ENCODE measurements at places on chromosomes 1 and 21. TPM values are rescaled to one million over a fixed set of nuclear protein-coding genes. Genes with fewer than 3 reads are reported as not detected.

The ZCCHC17 gene
- total RNA-seq: 14.9 TPM

The FCRL2 gene
- not detected for total RNA-seq

The MPL gene
- not detected for total RNA-seq

GRCh38 chr1:30698401-30698981 is 24.9 kb downstream of the MATN1 start:
- peak; percentile 82 for DNase-seq

GRCh38 chr1:24918370-24918769 is 11.7 kb downstream of the RUNX3 start:
- DNase-seq: no peak

DNA sequence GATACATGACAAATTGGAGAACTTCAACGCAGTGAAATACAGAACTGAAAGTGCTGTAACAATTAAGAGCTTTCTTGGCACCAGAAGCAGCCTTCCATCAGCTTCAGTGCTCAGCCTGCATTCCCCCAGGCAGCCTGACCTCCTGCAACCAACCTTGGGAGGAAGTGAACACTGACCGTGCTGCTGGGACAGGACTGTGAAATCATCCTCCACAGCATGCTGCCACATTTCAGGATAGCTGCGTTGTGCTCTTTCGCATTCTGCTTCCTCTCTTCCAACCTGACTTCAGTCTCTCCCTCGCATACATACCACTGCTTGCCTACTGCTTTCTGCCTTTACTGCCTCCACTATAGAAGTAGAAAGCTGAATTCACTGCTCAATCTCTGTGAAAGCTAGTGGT is 388.6 kb downstream of the RWDD3 start:
- no peak for DNase-seq

The MAP1LC3C gene
- total RNA-seq: 2.7 TPM

- peak; percentile 31 for DNase-seq
Measured at GRCh38 chr1:98794196-98794886, 132.8 kb downstream of the SNX7 start.

DNA sequence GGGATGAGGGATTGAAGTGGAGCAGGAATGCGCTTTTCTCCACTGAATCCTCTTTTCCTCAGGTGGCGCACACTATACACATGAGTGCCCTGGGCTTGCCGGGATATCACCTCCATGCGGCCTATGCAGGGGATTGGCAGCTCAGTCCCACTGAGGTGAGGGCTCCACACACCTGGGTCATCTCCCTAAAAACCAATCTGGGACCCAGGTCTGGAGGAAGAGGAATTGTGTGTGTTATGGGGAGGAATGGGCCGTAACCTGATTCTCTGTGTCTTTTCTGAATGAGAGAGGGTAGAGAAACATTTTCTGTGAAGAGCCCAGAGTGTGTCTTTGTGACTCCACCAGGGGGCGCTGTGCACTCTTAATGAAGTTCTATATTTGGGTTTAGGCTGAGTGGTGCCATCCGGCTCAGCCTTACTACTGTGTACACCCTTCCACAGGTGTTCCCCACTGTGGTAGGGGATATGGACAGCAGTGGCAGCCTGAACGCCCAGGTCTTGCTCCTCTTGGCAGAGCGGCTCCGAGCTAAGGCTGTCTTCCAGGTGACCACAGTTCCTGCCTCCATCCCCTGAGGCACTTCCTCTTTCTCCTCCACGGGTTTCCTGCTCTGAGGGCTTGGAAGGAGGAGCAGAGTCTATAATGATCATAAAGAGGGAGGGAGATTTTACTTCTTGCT is 1.5 kb downstream of the TOMM40L start:
- DNase-seq: peak; percentile 96

DNA sequence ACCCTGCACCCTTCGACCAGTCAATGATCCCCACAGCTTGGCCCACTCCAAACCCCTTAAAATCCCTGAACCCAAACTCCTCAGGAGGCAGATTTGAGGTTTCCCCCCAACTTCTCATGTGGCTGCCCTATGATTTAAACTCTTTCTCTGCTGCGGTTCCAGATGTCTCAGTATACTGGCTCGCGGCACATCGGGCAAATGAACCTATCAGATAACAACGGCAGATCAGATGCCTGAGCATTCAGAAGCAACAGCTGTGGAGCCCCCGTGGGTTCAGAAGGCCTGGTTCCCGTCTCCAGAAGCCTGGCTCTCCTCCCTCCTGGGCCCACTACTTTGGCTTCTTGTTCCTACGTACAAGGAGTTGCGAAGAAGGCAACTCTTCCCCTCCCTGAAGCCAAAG is 43.3 kb upstream of the H6PD start:
- no peak for DNase-seq

GRCh38 chr1:228016653-228017355 is 10.0 kb downstream of the WNT3A start:
- no peak for DNase-seq

The SFN gene
- total RNA-seq: 903 TPM

The TMEM35B gene
- 8.9 TPM for total RNA-seq

The RBBP4 gene
- total RNA-seq: 97.8 TPM

- DNase-seq: no peak
Measured at GRCh38 chr1:162370161-162370560, 6.5 kb downstream of the SPATA46 start.

The FCRL6 gene
- total RNA-seq: not detected

- no peak for DNase-seq
Measured at GRCh38 chr1:201999625-202000238, 10.7 kb upstream of the ELF3 start.

- DNase-seq: no peak
Measured at GRCh38 chr1:241419986-241420385, 63.0 kb upstream of the RGS7 start.

DNA sequence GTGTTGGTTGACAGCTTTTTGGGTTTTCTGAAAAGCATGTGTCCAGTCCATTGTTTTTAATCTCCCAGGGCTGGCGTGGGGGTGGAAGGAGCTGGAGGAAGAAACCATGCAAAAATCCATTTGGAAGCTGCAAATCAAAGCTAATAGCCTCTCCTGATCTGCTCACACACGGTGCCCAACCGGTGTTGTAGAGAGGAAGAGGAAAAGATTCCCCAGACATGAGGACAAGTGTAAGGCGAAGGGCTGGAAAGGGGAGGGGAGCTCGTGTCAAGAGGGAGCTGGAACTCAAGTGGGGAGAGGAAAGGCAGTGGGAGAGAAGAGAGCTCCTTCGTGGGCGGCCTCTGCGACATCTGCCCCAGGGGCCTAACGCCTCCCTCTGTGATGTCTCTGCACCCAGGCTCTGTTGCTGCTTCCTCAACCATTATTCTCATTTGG is 112.3 kb upstream of the IRF2BP2 start:
- DNase-seq: no peak

The SLC44A5 gene
- 25.4 TPM for total RNA-seq

The C1orf115 gene
- 18.7 TPM for total RNA-seq

DNA sequence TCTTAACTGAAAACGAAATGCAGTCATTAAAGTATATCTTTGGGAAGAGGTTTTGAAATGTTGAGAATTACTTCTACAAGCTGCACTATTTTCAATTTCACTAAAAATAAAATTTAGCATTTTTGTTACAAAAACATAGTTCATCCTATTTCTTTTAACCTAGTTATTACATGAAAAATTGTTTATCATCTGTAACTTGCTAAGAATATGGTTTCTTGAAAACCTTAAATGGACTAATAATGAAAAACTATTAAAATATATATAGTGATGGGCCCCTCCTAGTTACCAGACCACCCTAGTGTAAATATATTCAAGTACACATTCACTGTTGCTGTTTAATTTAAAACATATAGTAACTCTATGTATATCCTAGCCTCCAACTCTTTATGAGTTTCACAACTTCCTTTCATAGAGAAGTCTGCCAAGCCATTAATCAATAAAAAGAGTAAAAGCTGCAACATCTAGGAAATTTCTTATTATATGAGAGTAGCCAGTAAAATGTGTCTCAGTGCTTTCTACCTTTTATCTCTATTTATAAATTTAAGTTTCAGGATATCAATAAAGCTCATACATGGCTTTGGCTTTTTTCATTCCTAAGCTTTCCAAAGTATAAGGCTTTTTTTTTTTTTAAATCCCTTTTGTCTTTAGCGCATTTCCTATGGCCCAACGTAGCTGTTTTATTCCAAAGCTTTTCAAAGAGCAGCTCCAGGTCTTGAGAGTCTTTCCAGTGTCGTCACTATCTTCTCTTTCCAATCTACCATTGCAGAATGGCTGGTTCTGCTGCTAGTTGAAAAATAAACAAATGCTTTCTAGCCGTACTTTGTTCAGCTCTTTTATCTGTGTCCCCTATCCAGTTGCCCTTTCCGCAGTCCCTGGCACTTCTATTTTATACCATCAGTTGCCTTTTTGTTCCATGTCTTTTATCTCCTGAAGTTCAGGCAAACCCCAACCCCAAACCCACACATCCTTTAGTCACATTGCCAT is 6.5 kb downstream of the IRF2BP2 start:
- DNase-seq: no peak

The CSMD2 gene
- not detected for total RNA-seq

DNA sequence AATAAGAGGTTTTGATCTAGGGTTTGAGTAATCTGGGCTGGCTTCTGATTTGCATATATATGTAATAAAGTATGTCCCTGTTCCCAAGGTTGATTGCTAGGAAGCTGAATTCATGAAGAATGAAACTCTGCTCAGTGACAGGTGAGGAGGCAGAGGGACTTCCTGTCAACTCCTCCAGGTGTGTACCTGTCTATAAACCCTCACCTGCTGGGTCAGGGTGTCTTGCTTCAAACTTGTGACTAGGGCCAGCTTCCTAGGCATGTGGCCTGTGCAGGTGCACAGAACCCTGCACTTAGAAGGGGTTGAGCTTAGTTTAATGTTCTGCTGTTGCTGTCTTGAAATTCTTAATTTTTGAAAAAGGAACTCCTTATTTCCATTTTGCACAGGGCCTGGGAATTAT is 21.1 kb downstream of the OLFML3 start:
- no peak for DNase-seq

The GRIK3 gene
- 0.04 TPM for total RNA-seq

GRCh38 chr1:24289937-24290595 is 29.1 kb upstream of the GRHL3 start:
- DNase-seq: peak; percentile 96

The SERPINC1 gene
- total RNA-seq: not detected

- DNase-seq: no peak
Measured at GRCh38 chr1:24481843-24482610, 20.6 kb upstream of the RCAN3 start.

The LCE2B gene
- total RNA-seq: 1,535 TPM

DNA sequence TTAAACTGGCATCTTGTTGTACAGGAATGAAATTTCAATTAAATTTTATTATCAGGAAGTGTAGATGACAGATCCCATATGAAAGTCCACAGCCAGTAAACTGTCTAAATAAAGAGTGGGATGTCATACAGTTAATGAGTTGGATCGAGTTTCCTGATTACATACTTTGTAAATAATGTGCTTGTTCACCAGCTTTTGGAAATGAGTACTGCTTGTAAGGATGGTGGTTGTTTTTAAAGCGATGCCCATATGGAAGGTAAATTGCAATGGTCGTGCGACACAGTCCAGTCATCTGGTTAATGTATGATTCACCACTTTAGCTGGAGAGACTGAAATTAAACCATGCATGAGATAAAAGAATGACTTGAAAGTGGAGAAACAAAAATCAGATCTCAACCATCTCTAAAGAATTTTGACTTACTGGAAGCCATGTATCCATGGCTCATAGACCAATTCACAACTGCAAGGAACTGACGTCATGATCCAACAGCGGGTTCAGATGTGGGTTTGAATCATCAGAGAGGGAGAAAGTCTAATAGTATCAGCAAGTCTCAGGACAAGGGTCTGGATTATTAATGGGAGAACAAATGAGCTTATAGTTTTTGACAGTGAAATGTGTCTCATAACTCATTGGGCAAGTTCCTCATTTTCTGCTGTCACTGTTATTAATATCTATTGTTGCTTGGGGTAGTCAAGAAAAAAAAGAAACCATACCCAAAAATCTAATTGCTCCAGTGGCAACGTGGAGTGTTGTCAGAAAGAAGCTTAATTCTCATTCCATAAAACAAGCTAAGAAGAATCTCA is 49.0 kb downstream of the MAP10 start:
- no peak for DNase-seq

DNA sequence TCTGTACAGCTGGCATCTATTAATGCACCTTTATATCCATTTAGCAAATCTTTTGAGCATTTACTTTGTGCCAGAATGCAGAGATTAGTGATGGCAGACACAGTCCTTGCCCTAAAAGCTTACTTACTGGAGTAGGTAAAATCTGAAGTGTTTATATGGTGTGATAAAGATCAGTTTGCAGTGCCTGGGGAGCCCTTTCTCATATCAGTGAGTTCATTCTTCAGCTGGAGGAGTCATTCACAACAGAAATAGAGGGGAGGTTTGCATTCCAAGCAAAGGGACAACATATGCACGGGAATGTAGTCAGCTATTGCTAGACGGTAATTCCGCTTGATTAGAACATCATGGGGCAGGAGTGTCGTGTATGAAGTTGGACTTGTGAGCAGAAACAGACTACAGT is 8.4 kb downstream of the SLC35F3 start:
- no peak for DNase-seq

The WNT3A gene
- 4.0 TPM for total RNA-seq

The SLC30A2 gene
- 1.8 TPM for total RNA-seq

GRCh38 chr21:21813289-21813688 is 815.1 kb downstream of the NCAM2 start:
- no peak for DNase-seq

DNA sequence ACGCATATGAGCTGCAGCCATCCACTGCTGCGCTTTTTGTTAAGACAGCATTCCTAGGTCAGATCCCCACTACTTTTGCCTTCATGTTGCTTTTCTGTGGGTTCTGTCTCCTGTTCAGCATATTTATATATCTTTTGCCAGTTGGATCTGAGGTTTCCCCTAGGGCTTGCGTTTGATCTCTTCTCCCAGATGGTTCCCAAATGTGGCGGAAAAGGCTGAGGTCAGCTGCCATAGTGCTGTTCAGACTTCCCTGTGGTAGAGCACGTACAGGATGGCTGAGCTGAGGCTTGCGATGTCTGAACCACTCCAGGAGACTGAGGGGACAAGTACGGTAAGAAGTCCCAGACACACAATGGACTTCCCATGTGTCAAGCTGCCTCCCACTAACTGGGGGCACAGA is 39.8 kb downstream of the COL6A1 start:
- no peak for DNase-seq

The CELA3B gene
- not detected for total RNA-seq
